ENCODE measurements at places on chromosomes 2 and 18. TPM values are rescaled to one million over a fixed set of nuclear protein-coding genes. Genes with fewer than 3 reads are reported as not detected.

Gene ZAP70
- total RNA-seq, result 1.2 TPM

Gene ABCG5
- total RNA-seq, result not detected

Gene LHCGR
- total RNA-seq, result 0.24 TPM

Gene CFC1
- not detected for total RNA-seq

Gene TDRD15
- total RNA-seq, result not detected

Gene MC4R
- not detected for total RNA-seq

- DNase-seq, result no peak
These were observed 98.8 kb downstream of the FMNL2 start for GRCh38 chr2:152433791-152434190.

GRCh38 chr18:13676471-13676870 lies 49.9 kb downstream of the FAM210A start:
- DNase-seq, result no peak

GRCh38 chr2:104919127-104919526 lies 65.2 kb downstream of the POU3F3 start:
- no peak for DNase-seq

DNA sequence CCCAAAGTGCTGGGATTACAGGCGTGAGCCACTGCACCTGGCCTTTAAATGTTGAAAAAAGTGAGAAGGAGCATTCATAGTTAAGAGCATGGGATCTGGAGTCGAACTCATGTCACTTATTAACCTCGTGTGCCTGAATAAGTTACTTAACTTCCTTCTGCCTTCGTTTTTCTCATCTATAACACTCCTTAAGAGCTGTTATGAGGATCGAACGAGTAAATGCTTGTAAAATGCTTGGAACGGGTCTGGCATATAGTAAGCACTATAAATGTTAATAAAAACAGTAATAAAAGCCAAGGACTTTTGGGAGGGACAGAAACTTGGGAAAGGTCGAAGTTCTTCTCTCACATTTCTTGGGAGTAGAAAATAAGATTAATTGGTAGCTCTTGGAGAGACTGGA lies 40.8 kb downstream of the RAB10 start:
- DNase-seq, result no peak

DNA sequence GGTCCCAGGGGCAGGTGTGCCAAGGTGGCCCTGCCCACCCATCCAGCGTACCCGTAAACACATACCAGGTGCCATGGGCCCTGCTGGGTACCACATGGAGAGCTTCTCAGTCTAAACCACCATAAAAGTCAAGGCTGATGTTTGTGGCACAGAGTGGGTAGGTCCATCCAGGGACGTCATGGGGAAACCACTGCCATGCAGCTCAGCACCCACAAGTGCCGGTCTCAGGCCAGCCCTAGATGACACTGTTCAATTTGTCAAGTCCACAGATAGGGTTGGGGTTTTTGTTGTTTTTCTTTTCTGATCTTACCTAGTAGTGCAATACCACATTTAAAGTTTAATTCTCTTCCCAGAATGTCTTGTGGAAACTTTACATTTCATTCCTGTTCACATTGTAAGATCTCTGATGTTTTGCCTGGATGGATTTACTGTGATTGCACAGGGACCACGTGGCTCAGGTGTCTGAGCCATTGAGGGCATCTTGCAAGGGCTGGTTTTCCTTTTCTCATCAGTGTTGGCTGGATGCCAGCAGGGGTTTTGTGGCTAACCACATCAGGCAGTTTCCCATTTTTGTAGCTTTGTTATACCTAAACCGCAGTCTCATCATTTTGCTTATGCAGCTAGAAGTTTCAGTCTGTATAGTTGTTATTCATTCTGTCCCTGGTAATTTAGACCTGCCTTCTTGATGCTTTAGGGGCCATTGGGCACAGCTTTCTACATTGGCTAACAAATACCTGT lies 64.7 kb downstream of the STK25 start:
- DNase-seq, result peak; percentile 83

GRCh38 chr18:10367836-10368235 lies 86.6 kb upstream of the APCDD1 start:
- DNase-seq, result no peak

- no peak for DNase-seq
These were observed 600.3 kb upstream of the GCFC2 start for GRCh38 chr2:76310894-76311633.

- no peak for DNase-seq
These were observed 14.9 kb downstream of the RBMS1 start for GRCh38 chr2:160478660-160479059.

DNA sequence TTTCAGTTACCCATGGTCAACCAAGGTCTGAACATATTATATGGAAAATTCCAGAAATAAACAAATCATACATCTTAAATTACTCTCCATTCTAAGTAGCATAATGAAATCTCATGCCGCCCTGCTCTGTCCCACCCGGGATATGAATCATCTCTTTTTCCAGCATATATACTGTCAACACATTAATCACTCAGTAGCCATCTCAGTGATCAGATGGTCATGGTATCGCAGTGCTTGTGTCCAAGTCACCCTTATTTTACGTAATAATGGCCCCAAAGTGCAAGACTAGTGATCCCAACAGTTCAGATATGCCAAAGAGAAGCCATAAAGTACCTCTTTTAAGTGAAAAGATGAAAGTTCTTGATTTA lies 43.8 kb downstream of the OSBPL6 start:
- no peak for DNase-seq

- DNase-seq, result no peak
These were observed 150.9 kb downstream of the TWIST2 start for GRCh38 chr2:238998801-238999200.

- no peak for DNase-seq
These were observed 602.8 kb downstream of the EPHA4 start for GRCh38 chr2:220969348-220969747.

DNA sequence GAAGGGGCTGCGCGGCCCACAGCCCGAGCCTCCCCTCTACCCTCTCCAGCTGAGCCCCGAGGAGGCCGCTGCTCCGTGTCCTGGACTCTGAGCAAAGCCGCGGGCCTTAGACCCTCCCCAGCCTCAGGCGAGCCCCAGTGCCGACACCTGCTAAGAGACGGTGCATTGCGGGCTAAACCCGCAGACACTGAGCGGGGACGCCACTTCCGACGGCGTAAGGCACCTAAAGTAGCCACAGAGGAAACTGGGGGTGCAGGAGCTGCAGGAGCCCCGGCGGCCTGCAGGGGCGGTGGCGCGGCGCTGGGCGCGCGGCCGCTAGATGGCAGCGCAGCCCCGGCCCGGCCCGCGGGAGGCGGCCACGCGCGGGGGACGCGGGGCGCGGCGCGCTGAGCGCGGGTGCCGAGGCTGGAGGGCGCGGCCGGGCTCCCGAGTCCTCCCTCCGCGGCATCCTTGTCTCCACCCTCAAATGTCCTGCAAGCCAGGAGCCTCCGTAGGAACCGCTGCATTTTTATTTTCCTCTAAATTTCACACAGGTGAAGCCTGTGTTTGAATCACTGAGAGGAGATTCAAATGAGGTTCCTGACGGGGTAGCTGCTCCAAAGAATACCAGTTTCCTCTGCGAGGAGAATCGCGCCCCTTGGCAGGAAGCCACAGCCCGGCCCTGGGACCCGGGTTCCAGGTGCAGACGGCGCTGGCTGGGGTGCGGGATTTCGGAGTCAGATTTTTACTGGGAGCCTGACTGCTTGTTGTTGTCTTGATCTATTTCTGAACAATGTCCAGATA lies 650.5 kb downstream of the GALR1 start:
- no peak for DNase-seq

GRCh38 chr18:4130734-4131719 lies 324.1 kb downstream of the DLGAP1 start:
- no peak for DNase-seq

Measured in cardiac septum (tissue), 1 donor.